ENCODE measurements at places on chromosomes 7 and 10. TPM values are rescaled to one million over a fixed set of nuclear protein-coding genes. Genes with fewer than 3 reads are reported as not detected.

- peaks cover 54% of the 10 kb centered on the region for H3K4me1 ChIP-seq
- no peak overlapping the region for H3K4me3 ChIP-seq
- no peak overlapping the region for H3K27ac ChIP-seq
- no peaks in the 10 kb centered on the region for H3K27me3 ChIP-seq
Observed at GRCh38 chr10:31702005-31702404, 226.6 kb downstream of the ARHGAP12 start.

Gene ZNF32
- total RNA-seq, result 91.9 TPM

DNA sequence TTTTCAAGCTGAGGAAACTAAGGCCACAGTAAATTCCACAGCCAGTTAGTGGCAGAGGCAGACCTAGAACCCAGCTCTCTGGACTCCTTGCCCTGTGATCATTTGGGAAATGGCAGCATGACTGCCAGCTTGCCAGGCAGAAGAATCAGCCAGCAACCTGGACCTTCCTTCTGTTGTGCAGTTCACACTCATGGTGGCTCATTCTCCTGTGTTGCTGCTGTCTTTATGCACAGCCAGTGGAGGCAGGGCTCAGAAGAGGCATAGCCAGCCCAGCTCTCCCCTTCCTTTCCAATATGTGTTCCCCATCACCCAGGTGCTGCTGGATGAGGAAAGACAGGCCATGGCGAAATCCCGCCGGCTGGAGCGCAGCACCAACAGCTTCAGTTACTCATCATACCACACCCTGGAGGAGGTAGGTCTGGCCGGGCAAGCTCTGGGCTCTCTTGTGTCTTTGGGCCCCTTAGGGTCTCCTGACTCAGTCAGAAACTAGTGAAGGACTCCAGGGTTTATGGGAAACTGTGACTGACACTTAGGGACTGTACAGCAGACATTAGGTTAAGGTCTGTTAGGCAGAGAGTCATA, 14.8 kb downstream of the CPA5 start:
- no peak for DNase-seq
- H3K4me3 ChIP-seq, result no peak overlapping the region
- no peak overlapping the region for H3K27ac ChIP-seq
- no peaks in the 10 kb centered on the region for H3K27me3 ChIP-seq

Gene PNLIP
- 0.11 TPM for total RNA-seq

Gene RNF32
- 1.4 TPM for total RNA-seq

DNA sequence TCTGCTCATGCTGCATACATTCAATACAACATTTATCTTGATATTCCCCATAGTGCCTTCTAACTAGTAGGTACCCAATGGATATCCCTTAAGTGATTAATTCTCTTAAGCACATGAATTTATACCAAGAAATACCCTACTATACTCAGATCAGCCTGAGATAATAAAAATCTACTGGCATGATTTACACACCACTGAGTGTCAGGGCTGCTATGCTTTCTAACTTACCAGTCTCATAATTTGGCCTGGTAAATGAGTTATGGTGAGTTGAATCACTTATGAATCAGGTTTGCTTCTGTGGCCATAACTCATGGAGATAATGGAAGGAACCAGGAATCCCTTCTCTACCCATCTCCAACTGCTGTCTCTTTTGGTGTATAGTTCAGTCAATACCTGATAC, 122.8 kb downstream of the THSD7A start:
- H3K4me3 ChIP-seq, result no peak overlapping the region
- H3K36me3 ChIP-seq, result no peaks in the 10 kb centered on the region
- DNase-seq, result no peak
- no peaks in the 10 kb centered on the region for H3K27me3 ChIP-seq

DNA sequence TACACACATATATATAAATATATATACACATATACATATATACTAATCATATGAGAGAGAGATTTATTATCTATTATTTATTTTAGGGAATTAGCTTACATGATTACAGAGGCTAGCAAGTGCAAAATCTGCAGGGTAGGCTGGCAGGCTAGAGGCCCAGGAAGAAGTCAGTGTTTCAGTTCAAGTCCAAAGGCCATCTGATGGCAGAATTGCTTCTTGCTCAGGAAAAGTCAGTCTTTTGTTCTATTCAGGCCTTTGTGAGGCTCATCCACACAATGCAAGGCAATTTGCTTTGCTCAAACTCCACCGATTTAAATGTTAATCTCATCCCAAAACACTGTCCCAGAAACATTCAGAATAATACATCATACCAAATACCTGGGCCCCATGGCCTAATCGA, 2.6 kb upstream of the C10orf120 start:
- no peak for DNase-seq
- H3K4me3 ChIP-seq, result no peak overlapping the region
